ENCODE measurements at places on chromosomes 4 and X.

- DNase-seq: no peak
These were observed 3.6 kb upstream of the PDE5A start for GRCh38 chr4:119632216-119632615.

DNA sequence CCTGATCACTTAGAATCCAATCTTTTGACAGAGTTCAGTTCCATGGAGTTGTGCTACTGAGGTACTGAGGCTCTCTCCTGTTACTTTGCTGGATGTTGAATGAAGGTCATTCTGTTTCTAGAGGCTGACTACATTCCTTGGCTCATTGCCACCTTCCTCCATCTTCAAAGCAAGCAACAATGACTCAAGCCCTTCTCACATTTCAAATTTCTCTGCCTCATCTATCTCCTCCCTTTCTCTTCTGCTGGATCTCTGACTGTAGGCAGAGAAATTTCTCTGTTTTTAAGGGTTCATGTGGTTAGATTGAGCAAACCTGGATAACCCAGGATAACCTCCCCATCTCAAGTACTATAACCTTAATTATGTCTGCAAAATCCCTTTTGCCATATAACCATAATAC, 775.4 kb downstream of the STPG2 start:
- DNase-seq: no peak

DNA sequence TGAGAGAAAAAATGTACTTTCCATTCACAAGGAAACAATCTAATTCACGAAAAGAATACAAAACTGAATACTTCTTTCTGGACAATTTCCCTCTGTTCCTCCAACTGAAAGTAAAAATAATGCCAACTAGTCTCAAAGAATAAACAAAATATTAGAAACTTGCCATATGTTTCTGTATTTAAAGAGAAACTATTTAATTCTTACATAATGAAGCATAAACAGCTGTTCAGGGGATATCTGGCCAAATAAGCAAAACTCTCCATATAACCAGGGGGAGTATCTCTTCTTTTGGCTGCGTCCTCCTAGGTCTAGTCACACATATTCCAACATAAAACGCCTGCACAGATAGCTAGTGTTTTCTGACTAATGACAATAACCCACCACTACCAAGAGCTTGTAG, 805 bp downstream of the GATB start:
- DNase-seq: no peak

- no peak for DNase-seq
These were observed 101.3 kb downstream of the CORIN start for GRCh38 chr4:47736555-47736954.

- DNase-seq: no peak
These were observed 104.6 kb downstream of the NPFFR2 start for GRCh38 chr4:72136429-72136828.

DNA sequence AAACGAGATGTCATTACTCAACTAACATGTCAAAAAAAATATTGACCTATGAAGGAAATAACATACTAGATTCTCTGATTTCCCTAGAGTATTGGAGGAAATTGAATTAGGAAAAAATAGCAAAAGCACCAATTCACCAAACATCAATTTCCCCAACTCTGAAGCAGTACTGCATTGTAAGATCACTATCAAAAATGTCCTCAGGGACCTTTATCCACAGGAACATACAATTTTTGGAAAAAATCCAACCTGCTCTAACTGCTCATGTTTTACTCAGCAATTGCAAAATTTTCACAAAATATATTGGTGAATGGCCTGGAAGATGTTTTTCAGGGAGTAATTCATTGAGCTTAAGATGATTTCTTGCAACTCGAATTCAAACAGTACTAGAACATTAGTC, 239.0 kb upstream of the GIMD1 start:
- no peak for DNase-seq

- no peak for DNase-seq
These were observed 17.0 kb upstream of the MAPK10 start for GRCh38 chr4:86376850-86377249.

DNA sequence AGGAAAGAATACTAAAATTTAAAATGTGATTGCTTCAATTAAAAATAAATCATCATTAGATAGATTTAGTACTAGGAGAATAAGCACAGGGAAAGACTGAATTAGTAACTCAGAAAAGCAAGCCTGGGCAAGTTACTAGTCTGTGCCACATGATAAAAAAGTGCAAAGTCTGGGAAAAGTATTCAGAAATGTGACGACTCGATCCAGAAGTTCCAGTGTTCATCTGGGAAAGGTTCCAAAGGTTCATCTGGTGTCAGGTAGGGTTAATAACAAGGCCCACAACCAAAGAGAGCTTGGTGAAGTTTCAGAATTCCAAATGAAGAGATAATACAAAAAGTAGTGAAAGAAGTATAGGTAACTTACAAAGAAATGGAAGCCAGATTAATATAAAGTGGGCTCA, 78.3 kb upstream of the ARSJ start:
- no peak for DNase-seq

DNA sequence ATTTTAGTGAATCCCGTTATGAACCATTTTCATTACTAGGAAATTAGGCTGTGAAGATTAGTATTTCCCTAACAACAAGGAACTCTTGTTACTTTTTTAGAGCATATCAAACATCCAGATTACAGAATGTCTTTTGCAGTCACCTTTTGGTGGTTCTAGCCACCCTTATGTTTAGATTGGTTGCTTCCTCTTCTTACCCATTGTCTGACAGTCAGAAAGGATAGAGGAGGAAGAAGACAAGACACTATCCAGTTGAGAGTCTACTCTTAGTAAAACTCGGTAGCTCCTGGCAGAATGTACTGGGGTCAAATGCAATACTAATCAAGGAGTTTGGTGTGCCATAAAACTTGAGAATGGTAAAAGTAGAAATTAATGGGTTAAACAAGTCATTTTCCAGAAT, 1.6 kb upstream of the GUCY1A1 start:
- no peak for DNase-seq

DNA sequence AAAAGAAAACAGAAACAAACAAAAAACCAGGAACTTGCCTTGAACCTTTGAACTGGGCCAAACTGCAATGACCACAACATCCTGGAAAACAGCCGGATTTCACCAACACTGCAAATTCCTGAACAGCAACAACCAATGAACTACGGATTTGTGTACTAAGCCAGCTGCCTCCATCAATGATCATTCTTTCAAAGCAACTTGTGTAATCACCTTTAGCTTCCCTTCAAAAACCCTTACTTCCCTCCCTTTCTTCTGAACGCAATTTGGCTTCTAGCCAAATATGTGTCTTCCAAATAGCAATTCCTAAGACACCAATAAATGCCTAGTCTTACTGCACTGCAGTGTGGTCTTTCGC, 98.5 kb upstream of the FAM47C start:
- no peak for DNase-seq
